ENCODE measurements at places on chromosomes 6 and 20. TPM values are rescaled to one million over a fixed set of nuclear protein-coding genes. Genes with fewer than 3 reads are reported as not detected.

DNA sequence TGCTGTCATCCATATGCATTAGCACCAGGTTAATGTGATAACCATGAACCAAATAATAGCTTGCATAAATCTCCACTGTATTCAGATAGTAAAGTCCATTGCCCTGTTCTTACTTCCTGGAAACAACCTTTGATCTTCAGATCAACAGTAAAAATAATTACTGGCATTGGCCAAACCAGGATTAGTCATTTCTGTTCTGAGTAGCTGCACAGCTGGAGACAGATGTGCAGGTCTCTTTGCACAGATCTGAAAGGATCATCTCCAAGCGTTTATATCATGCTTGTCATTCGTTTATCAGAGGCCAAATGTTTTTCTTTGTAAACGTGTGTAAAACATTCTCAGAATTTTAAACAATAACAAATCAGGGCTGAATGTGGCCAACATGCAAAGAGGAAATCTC is 134.4 kb upstream of the HMGCLL1 start:
- DNase-seq: no peak

The ALDH8A1 gene
- polyA plus RNA-seq: 0.60 TPM

DNA sequence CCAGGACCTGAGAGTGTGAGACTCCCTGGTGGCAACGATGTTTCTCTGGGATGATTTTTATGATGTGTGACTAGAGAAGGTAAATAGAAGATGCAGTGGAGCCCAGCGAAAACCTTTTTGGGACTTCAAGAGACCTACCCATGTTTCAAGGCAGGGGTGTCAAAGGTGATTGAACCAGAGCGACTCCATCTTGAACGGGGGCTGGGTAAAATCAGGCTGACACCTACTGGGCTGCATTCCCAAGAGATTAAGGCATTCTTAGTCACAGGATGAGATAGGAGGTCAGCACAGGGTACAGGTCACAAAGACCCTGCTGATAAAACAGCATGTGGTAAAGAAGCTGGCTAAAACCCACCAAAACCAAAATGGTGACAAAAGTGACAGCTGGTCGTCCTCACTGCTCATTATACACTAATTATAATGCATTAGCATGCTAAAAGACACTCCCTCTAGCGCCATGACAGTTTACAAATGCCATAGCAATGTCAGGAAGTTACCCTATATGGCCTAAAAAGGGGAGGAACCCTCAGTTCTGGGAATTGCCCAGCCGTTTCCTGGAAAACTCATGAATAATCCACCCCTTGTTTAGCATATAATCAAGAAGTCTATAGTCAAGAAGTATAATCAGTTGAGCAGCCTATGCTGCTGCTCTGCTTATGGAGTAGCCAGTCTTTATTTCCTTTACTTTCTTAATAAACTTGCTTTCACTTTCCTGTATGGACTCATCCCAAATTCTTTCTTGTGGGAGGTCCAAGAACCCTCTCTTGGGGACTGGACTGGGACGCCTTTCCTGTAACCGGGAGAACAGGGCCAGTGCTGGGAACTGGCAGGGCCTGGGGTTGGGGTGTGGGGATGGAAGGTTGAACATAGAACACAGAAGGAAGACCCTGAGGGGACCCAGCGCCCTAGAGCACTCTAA is 526.4 kb downstream of the QKI start:
- DNase-seq: no peak

DNA sequence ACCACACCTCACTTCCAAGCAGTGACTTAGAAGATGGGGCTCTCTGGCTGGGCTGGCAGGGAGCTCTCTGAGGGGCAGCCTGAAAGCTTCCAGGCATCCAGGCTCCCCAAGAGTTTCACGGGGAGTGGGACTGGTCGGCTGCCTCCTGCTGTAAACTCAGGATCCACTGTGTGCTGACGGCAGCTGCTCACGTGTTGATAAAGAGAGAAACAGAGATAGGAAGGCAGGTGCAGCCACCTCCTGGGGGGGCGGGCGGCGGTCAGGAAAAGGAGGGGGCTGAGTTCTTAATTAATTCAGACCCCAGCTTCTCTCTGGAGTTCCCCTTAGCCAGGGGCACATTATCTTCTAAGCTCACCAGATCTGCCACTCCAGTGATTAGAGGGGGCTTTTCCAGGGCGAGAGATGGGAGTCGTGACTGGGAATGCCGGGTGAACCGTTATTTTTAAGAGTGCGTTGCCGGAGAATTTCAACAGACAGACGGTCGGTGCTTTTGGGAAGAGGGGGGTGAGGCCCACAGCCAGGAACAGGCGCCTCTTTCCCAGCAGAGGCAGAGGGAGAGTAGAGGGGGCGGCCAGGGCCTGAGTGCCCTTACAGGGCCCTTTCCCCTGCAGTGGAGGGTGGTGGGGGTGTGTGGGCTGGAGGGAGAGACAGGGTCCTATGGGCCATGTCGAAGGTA is 70.9 kb downstream of the CD40 start:
- DNase-seq: no peak

The SLC35F1 gene
- 0.92 TPM for polyA plus RNA-seq

DNA sequence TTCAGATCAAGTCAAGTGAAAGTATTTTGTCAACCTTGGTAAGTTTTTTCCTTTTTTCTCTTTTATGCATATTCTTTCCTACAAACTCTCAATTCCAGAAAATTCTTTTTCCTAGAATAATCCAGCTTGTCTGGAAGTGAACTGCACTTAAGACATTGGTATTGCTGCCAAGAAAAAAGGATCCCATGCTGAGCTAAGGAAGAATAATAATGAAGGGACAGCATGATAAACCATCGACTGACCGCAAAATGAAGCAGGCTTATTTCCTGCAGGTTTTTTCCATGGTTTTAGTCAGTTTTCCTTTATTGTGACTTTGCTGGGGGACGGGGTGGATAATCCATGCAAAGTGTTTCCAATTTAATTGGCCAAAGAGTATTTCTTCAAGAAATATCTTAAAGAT is 857.6 kb upstream of the SLC35B3 start:
- no peak for DNase-seq

The TFAP2D gene
- not detected for polyA plus RNA-seq

The TBX18 gene
- polyA plus RNA-seq: 8.3 TPM

The CDKN1A gene
- 127 TPM for polyA plus RNA-seq

- DNase-seq: no peak
Measured at GRCh38 chr6:18090349-18090786, 32.1 kb downstream of the NHLRC1 start.

- no peak for DNase-seq
Measured at GRCh38 chr6:152099446-152100182, 292.1 kb downstream of the ESR1 start.

The NAA20 gene
- 58.7 TPM for polyA plus RNA-seq

GRCh38 chr6:8705435-8706020 is 270.2 kb upstream of the SLC35B3 start:
- no peak for DNase-seq

- no peak for DNase-seq
Measured at GRCh38 chr6:134627707-134628106, 309.8 kb upstream of the SGK1 start.

The PRKN gene
- polyA plus RNA-seq: 3.5 TPM

The RIPOR2 gene
- polyA plus RNA-seq: 7.3 TPM

The DTD1 gene
- 28.4 TPM for polyA plus RNA-seq

- DNase-seq: no peak
Measured at GRCh38 chr6:3518356-3519190, 61.7 kb upstream of the SLC22A23 start.

The ZNF334 gene
- 2.6 TPM for polyA plus RNA-seq

The NKX2-2 gene
- polyA plus RNA-seq: not detected

The EFCAB8 gene
- 0.11 TPM for polyA plus RNA-seq

DNA sequence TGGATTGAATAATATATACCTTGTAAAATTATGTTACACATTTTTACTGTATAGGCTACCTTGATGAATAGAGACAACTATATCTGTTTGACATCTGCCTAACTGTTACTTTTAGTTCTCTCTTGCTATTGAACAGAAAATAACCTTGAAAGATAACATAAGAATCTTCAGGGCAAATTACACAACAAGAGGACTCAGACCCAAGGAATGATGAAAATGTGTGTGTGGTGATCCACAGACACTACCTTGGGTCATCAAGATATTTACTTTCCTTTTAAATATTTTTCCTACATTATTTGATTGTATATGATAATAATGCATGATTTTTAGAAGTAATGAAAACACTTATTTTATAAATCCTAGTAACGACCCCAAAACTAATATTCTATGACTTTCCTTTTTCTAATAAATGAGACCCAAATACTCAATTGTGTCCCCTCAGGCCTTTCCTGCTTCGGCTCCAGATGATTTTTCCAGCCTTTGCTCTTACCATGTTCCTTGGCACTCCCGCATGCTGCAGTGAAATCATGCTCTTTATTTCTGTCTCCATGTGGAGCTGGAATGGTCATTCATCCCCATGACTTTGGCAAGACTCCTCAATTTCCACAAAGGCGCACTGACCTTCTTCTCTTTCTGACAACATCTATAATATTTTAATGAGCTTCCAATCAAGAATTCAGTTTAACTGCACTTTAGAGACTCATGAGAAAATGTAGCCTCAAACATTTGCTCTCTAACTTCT is 187.6 kb downstream of the EPM2A start:
- DNase-seq: no peak

The RAET1E gene
- 0.99 TPM for polyA plus RNA-seq

The SRMS gene
- not detected for polyA plus RNA-seq

The GABBR1 gene
- 39.4 TPM for polyA plus RNA-seq
